MCF 10A (cell line): ENCODE measurements at places on chromosomes 4 and X. TPM values are rescaled to one million over a fixed set of nuclear protein-coding genes. Genes with fewer than 3 reads are reported as not detected.

- no peaks in the 10 kb centered on the region for H3K36me3 ChIP-seq
- H3K27ac ChIP-seq = no peak overlapping the region
- no peak for DNase-seq
- no peak overlapping the region for H3K4me3 ChIP-seq
- no peaks in the 10 kb centered on the region for H3K4me1 ChIP-seq
- no peaks in the 10 kb centered on the region for H3K27me3 ChIP-seq
These were observed 125.2 kb downstream of the STIM2 start for GRCh38 chr4:26985873-26986272.

- H3K27me3 ChIP-seq = peaks cover 34% of the 10 kb centered on the region
- no peak for DNase-seq
- H3K36me3 ChIP-seq = peaks cover 15% of the 10 kb centered on the region
- no peak overlapping the region for H3K27ac ChIP-seq
These were observed 12.4 kb downstream of the MED14 start for GRCh38 chrX:40722930-40723329.

GRCh38 chr4:89284828-89285227, 22.8 kb downstream of the GPRIN3 start:
- H3K4me1 ChIP-seq = peaks cover 12% of the 10 kb centered on the region
- H3K27ac ChIP-seq = no peak overlapping the region
- H3K4me3 ChIP-seq = no peak overlapping the region
- no peaks in the 10 kb centered on the region for H3K36me3 ChIP-seq

PLAC8 gene
- total RNA-seq = 2.0 and 3.3 TPM in 2 replicates

TRAPPC11 gene
- 29.4 and 35.0 TPM in 2 replicates for total RNA-seq
